Astrocyte (in vitro differentiated cells and primary cell): ENCODE measurements at places on chromosomes 12 and 14.

DNA sequence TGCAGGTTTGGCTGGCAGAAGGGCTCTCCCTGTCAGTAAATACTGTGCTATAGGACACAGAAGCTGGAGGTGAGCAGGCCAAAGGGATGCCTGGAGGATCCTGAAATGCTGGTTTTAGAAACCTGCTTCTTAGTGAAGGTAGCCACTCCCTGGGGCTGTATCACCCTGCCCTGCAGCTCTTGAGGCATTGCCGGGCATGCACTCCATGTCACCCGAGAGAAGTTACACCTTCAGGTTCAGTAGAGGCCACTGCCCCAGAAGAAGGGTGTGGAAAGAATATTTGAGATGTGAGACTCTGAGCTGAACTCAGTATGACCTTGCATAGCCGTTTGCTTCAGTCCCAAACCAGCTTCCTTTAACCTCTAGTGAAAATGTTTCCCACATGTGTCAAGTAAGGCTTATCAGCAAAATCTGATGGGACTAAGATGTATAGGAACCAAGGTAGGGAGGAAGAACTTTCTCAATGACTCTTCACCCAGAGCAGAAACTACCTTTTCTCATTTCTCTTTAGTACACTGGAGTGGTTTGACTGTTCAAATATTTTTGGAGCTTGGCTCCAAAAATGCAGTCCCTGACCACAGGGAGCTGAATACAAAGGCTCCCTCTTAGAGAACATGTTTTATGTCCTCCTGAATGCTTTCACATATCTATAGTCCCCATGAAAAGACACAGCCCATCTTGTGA, 164.5 kb upstream of the DYRK2 start:
- no peak for DNase-seq

DNA sequence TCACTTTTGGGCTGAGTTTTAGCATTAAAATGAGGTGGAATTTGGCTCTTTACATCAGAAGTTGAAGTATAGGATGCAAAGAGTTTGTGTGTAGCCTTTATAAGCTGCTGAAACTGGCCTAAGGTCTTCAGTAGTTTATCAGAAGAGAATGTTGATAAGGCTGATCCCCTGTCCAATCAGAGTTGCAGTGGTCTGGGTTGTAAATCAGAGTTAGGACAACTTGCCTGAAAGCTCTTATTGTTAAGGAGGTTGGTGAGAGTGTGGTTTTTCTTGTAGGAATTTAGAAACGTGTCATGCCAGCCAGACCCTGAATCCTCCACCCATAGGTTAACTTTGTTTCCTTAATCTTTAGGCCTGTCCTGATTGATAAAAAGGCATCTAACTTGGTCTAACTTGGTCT, 143.5 kb downstream of the ST8SIA1 start:
- no peak for DNase-seq

DNA sequence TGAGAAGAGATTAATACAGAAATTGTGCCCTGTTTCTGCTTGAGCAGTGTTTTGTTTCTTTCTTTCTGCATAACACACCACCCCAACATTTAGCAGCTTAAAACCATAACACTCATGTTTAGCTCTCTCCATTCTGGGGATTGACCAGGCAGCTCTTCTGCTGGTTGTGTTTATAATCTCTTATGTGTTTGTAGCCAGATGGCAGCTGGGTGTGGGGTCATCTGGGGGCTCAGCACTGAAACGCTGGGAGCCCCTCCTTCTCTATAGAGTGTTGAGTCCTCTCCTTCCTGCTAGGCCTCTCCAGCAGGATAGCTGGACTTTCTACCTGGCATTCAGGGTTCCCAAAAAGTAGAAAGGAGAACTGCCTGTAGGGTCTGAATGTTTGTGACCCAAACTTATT, 270.6 kb downstream of the TTC8 start:
- DNase-seq: no peak

- DNase-seq: no peak
These were observed 176.1 kb downstream of the RMST start for GRCh38 chr12:97638739-97639138.

DNA sequence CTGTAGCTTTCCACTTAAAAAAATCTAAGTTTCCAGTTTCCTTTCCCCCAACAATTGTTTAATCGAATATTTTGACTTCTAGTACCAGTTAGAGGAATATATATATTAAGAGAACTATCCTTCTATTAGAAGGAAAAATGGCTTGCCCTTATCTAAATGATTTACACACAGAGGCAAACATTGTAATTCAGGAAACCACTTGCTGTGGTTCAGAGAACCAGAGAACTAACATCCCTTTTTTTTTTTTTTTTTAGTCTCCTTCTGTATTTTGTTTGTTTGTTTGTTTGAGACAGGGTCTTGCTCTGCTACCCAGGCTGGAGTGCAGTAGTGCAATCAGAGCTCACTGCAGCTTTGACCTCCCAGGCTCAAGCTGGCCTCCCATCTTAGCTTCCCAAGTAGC, 746.6 kb downstream of the VRK1 start:
- no peak for DNase-seq

- peak; percentile 3 for DNase-seq
These were observed 728.2 kb downstream of the GALC start for GRCh38 chr14:87264796-87265195.

GRCh38 chr12:122872815-122873361, 23.0 kb downstream of the VPS37B start:
- no peak for DNase-seq

DNA sequence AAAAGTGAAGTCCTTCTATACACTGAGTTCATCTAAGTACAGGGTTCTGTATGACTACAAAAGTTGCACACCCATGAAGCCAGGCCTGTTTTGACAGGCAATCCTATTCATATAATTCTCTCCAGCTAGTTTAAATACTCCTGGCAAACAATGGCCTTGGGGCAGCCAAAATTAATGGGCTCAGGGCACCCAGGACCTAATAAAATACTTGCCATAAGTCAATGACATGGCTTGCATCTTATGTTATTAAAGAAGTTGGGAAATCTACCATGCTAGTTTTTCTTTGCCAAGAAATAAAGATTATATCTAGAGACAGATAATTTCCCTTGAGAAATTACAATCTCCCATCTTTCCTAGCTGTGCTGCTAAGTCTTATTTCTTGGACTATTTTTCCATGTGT, 11.1 kb upstream of the TMTC1 start:
- no peak for DNase-seq

- no peak for DNase-seq
These were observed 146.1 kb downstream of the PAX9 start for GRCh38 chr14:36807727-36808126.

GRCh38 chr14:34713681-34714319, 593 bp downstream of the CFL2 start:
- peak; percentile 83 for DNase-seq

- no peak for DNase-seq
These were observed 3.4 kb upstream of the GLIPR1 start for GRCh38 chr12:75477137-75477536.

DNA sequence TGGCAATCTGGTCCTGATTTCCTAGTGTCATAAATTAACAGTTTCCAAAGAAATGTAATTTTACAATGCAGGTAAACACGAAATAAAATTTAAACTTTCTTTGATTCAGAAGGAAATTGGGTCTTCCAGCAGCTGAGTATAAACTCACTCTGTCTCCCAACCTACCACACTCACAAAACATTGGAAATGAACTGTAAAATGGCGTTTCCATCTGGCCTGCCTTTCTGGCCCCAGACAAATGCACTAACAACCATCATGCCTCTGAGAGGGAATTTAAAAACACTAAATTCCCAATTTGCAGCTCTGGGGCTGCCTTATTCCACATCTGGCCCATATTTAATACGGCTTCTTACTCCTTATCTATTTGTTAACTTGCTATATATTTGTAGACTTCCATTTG, 19.3 kb downstream of the ATP2B1 start:
- no peak for DNase-seq

- no peak for DNase-seq
These were observed 144.4 kb downstream of the SCARB1 start for GRCh38 chr12:124719231-124719630.
